ENCODE measurements at places on chromosomes 7 and 10.

DNA sequence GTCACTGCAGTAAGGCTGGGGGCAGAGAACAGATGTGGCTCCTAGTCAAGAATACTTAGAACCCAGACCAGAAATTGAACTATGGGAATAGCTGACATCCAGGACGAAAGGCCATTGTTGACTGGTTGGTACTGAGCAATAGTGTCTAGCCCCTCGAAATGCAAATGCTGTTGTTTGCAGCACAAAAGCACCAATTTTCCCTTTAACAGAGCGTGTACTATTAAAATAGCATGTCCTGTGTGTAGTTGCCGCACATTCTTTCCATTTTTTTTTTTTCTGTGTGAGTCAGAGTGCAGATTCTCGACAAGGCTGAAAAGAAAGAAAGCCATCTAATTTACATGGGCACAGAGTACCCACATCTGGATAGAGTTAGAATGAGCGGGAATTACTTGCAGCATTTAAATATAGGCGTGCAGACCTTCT, 302.4 kb downstream of the PTEN start:
- DNase-seq: no peak

GRCh38 chr10:98326621-98327027, 58.6 kb upstream of the LOXL4 start:
- DNase-seq: no peak

DNA sequence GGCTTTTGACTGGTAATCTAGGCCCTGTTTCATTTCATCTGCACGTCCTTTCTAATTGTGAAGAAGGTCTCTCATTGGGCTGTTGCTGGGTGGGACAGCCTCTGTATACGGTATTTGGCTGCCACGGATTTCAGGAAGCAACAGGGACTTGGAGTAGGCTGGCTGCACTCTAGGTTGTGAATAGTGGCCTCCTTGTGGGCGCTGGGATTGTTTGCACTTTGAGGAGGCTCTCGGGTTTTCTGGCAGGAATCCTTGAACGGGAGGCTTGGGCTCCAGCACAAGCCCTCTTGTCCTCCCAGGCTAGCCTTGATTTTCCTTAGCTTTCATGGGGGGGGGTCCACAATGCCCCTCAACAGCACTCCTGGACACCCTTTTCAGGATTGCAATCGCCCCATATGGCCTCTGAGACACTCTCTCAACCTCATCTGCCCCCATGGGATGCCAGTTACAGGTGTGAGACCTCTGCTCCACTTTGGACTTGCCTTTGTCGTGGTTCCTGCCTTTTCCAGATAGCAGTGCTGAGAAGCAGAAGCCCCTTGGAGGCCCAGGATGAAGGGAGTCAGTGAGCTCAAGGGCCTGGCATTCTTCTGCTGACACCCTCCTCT, 33.9 kb upstream of the ZNF273 start:
- DNase-seq: peak; percentile 25

DNA sequence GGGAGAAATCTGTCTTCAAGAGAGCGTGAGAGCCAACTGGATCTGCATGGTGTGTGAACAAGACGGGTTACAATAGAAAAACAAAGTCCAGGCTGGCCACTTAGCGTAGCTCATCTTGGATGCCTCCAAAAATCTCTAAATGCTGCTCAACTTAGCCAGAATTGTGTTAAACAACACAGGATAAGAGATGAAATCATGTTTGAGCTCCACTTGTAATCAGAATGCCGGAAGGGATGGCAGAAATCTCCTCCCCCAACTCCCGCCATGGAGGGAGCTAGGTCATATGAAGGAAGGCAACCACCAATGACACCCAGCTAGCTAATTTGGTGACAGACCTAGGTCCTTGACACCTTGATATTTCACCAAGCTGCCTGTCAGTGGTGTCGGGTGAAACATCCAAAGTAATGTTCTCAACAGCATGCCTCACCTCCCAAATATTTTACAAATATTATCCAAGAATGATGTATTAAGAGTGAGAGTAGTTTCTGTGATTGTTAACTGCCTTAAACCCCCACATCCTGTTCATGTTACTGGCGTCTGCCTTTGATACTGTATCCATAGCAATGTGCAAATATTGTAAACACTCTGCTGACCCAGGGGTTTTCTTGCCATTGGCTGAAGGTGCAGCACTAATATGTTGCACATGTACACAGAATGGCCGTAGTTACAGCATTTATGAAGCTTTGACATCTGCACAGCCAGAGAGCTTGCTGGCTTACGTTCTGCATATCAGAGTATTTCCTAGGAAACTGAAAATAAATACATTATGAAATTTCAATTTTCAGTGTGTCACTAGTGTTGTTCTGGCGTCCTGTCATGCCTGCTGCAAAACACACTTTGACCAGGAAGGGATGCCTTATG, 25.8 kb downstream of the TMEM254 start:
- no peak for DNase-seq

- no peak for DNase-seq
These were observed 79.0 kb upstream of the LYZL1 start for GRCh38 chr10:29209830-29210229.

- DNase-seq: no peak
These were observed 286.5 kb downstream of the DOCK4 start for GRCh38 chr7:111919631-111920179.

DNA sequence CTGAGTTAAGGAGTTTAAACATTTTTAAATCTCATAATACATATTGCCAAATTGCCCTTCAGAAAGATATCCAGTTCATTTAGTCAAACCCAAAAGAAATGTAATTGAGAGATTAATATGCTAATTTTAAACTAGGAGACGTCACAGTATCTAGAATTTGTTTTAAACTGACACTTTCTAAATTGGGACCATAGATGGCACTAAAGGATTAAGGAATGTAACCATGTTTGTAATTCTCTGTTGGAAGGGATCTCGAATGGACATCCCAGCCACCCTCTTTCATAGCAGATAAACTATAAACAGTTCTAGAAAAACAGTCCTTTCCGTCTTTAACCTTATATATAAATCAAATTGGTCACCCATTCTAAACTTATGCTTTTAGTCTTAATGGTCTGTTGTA, 30.0 kb upstream of the SAMD9L start:
- DNase-seq: peak; percentile 12

DNA sequence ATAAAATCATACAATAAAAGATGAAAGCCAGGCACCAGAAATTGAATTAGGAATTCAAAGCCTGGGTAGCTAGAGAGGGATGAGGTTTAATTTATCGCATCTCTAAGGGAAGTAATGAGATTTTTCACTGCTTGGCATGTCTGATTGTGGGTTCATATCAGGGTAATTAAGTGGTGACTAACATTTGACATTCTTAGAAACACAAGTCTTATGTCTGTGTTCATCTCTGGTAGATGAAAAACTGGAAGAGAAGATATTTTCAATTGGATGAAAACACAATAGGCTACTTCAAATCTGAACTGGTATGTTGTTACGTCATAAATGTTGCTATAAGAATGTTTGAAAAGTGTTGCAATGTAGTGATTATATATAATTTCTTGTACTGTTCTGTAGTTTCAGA, 36.8 kb upstream of the ARMS2 start:
- DNase-seq: no peak

DNA sequence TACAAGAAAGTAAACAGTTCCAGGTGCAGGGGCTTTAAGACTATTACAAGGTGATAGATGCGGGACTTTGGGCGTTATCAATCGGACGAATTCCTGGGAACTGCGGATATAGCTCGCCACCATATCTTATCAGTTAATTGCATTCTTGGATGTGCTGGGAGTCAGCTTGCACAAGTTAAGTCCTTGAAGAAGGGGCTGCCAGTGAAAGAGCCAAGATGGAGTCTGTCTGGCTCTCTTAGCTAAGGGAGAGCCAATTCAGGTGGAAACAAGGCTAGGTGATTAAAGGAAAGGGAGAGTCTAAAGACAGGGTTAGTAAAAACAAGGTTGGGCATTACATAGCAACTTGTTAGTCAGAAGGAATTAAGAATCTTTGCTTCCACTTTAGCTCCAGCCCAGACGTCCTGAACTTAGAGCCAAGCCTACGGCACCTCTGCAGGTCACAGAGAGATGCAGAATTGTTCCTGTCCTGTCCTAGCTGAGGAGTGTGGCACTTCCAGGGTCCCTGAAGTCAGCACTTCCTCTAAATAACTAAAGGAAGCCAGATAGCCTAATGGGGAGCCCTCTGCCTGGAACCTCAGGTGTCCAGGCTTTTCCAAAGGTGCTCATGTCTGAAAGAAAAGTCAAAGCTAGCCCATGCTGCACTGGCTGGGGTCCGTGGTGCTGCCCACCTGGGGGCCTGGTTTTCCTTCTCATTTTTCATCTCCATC, 17.3 kb downstream of the ZC3HAV1 start:
- DNase-seq: no peak

DNA sequence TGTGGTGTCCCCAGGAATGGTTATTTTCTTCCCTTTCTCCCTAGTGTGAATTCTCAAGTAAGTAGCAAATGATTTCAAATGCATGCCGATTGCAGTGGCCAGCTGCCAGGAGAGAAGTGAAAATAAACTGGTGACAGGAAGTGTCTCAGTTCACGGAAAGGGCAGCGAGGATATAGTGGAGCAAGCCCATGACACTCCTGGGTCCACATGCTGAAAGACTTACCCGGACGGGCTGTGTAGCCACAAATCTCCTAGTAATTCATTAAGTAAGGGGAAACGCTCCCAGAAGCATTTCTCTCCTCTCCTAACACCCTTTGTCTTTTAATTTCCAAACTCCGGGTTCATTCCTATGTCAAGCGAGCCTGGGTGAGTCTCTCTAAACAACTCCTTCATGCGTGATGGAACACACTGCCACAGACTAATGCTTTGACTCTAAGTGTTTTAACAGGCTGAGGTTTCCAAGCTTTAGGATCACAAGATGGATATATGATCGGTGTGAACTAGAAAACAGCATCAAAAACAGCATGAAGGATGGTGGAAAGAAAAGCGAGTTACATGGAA, 125.6 kb downstream of the CYP26A1 start:
- DNase-seq: no peak

DNA sequence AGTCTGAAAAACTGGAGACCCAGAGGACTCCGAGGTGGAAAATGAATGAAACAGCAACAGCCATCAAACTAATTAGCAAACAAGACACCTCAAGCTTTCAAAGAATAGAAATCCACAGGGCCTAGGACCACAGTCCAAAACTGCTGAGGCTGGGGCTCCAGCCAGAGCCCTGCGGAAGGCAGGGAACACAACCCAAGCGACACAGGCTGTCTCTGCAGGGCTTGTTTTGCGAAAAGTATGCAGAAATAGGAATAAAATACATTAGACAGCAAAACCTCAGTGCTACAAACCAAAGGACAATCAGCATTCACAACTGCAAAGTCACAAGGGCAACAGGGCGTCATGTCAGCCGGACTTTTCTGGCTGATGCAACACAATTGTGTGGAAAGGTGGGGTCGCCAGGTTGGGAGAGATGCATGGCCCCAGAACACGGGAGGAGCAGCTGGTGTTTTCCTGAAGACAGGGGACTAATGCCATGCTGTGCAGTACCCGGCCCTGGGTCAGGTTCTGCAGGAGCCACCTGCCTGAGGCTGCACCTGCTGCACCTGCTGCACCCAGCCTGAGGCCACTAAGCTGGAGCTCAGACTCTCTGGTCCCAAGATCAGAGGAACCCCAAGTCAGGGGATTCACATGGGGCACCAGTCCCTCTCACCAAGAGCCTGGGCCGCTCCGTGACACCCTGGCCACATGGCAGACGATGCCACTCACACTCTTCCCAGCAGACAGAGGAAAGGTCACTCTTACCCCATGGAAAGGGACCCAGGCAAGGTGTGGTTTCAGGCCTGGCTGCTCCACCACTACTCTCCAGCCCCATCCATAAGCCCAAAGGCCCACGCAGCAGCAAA, 74.2 kb downstream of the MAD1L1 start:
- no peak for DNase-seq

DNA sequence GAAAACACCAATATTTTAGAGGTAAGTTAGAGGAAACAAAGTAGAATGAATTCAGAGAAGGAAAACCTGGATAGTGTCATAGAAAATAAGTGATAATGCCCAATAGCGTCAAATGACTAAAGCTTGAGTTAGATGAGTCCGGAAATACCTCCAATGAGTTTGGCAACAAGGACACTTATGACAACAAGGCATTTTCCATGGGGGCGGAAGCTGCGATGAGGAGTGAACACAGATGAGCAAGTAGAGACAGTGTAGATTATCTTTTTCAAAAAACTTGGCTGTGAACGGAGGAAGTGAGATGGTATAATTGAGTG, 383 bp upstream of the R3HCC1L start:
- no peak for DNase-seq

DNA sequence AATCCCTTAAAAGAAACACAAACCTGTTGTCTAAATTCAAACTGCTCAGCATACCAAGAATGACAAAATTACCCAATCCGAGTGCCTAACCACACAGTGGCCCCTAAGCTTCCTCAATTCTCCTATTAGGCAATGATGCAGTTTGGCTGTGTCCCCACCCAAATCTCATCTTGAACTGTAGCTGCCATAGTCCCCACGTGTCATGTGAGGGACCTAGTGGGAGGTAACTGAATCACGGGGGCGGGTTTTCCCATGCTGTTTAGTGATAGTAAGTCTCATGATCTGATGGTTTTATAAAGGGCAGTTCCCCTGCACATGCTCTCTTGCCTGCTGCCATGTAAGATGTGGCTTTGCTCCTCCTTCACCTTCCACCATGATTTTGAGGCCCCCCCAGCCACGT, 21.9 kb downstream of the PSAP start:
- no peak for DNase-seq

- DNase-seq: no peak
These were observed 5.5 kb downstream of the ANXA11 start for GRCh38 chr10:80199828-80200227.

DNA sequence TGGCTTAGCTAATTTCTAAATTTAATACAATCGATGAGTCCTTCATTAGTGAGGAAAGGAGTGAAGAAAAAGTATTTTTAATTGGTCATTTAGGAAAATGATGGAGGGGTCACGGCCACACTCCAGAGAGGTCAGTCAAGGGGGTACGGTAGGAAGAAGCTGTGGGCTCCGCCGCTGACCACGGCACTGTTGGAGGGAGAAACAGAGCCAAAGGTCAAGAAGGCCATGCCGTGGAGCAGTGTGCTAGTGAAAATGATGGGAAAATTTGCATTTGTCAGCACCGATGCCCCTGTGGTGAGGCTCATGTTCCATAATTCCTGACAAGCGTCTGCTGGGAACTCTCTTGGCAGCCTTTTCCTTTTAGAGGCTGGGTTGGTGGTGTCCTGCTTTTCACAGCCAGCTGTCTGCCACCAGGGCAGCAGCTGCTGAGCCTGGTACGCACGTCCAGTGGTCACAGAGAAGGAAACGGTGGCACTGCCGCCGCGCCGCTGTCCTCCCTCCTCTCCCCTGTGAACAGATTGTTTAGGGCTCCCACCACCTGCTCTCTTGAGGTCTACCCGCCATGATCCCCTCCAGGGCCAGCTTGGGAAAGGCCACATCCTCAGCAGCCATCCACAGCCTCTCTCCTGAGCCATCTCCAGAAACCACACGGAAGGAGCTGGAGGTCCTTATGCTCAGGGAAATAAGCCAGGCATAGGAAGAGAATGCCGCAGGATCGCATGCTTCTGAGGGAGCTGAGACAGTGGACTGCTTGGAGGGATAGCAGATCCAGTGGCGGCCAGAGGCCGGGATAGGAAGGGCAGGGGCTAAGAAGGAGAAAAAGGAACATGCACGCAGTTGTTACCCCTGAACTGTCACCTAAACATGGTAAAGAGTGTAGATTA, 263.7 kb upstream of the PPP2R2D start:
- DNase-seq: no peak

- no peak for DNase-seq
These were observed at the start of gene GPNMB for GRCh38 chr7:23246555-23246954. Gene GPNMB (plus strand): TSS chr7:23246775. CDS start chr7:23246858, 83 bp downstream.
